ENCODE measurements at places on chromosomes 4 and X. TPM values are rescaled to one million over a fixed set of nuclear protein-coding genes. Genes with fewer than 3 reads are reported as not detected.

Gene HS3ST1
- total RNA-seq, result not detected

Gene HMX1
- total RNA-seq, result not detected

Gene ZNF595
- 11.8 TPM for total RNA-seq

Gene METAP1
- 59.7 TPM for total RNA-seq

Gene DGAT2L6
- total RNA-seq, result not detected

Gene CCKAR
- total RNA-seq, result not detected

Gene ZDHHC9
- total RNA-seq, result 4.2 TPM

Gene IL3RA
- 6.4 TPM for total RNA-seq

DNA sequence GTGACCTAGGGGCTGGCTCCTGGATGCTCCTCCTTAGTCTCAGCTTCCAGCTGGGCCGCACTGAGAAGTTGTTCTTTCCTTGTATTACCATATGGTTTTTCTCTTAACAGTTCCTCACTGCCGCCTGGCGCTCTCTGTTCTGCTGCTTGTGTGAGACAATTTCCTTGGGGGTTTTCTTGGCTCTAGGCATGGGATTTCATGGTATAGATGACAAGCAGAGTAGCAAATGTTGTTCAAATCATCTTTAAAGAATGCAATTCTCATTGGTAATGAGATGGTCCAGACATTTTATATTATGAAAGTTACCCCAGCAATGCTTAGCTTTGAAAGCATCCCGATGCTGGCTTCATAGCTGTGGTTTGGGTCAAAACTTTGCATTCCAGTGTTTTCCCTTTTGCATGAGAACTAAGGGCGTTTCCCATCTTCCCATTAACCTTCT lies 37.6 kb downstream of the SEPTIN11 start:
- DNase-seq, result no peak

DNA sequence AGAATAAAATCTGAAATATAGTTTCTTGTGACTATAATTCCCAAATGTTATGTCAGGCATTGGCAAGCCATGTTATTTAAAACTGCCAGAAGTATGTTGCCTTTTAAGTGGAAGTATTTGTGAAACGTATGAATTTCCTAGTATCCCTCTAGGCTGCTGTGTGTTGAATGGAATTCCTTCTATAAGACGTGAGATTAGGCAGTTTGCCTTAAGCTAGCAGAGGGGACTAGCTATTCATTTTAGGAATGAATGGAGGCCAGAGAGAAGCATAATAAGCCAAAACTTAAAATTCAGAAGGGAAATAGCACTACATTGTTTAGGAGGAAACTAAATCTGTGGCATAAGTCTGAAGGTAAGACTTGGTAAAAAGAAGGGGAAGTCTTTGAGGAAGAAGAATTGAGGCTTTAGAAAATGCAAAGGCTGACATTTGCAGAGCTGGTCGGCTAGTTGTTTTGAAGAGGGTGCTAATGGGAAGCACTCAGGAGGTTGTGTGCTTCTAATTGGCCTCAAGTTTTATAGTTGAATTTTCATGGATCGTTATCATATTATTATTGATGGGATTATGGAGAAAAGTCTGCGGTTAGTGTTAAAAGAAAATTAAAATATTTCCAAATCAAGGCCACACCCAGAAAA lies 57.1 kb downstream of the TMEM131L start:
- DNase-seq, result no peak

- DNase-seq, result no peak
Measured at GRCh38 chr4:87863486-87863885, 30.7 kb downstream of the MEPE start.

DNA sequence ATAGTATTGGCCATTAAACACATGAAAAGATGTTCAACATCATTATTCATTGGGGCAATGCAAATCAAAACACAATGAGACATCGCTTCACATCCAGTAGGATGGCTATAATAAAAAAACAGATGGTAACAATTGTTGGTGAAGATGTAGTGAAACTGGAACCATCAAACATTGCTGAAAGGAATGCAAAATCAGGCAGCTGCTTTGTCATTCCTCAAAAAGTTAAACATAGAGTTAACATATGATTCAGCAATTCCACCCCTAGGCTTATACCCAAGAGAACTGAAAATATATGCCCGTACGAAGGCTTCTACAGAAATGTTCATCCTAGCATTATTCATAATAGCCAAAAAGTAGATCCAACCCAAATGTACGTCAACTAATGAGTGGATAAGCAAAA lies 144.0 kb upstream of the NAP1L5 start:
- DNase-seq, result no peak

GRCh38 chr4:56656346-56656643 lies 24.8 kb downstream of the HOPX start:
- DNase-seq, result peak; percentile 48

- DNase-seq, result no peak
Measured at GRCh38 chr4:120446051-120446567, 379.5 kb upstream of the MAD2L1 start.

DNA sequence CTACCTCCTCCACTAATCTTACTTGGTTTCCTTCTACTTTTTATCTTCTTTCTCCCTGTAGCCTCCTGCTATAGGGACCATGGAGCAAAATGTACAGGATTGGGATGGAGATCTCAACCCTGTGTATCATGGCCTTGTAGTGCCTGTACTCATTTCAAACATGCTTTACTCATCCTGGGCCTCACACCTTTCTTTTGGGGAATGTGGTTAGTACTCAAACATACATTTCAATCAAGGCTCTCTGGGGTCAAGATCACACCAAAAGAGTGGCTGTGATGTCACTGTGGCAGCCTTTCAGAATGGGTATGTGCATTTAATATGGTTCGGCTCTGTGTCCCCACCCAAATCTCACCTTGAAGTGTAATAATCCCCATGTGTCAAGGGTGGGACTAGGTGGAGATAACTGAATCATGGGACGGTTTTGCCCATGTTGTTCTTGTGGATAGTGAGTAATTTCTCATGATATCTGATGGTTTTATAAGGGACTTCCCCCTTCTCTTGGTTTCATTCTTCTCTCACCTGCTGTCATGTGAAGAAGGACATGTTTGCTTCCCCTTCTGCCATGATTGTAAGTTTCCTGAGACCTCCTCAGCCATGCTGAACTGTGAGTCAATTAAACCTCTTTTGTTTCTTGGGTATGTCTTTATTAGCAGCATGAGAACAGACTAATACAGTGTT lies 205.1 kb downstream of the RASL11B start:
- no peak for DNase-seq

DNA sequence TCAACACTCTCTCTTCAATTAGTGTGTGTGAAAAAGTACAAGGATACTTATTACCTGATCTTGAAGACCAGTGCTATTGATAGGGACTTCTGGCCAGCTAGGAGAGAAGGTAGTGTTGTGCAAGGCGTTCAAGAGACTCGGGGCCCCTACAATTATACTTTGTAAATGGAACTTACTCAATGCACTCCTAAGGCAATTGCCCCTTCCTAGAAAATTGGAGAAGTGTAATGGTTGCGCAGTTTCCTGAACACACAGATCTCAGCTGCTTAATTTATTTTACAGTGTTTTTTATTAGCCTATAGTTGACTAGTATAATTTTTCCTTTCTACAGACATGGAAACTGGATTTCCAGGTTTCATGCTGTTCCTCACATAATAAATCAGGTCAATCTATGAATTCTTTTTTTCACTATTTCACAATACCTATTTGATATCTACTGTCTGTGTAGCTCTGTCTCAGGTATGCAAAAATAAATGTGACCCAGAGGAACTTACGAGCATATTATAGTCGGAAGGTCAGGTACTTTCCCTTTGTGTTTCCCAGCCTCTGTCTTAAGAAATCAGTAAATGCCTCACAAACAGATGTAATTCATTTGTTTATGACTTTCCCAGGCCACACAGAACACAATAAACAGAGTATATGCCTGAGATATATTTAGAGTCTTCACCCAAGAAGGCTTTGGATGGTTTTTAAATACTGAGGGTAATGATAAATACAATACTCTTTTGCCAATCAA lies 89.1 kb upstream of the TET2 start:
- DNase-seq, result no peak

- no peak for DNase-seq
Measured at GRCh38 chrX:50054147-50054546, 131.8 kb downstream of the CLCN5 start.

DNA sequence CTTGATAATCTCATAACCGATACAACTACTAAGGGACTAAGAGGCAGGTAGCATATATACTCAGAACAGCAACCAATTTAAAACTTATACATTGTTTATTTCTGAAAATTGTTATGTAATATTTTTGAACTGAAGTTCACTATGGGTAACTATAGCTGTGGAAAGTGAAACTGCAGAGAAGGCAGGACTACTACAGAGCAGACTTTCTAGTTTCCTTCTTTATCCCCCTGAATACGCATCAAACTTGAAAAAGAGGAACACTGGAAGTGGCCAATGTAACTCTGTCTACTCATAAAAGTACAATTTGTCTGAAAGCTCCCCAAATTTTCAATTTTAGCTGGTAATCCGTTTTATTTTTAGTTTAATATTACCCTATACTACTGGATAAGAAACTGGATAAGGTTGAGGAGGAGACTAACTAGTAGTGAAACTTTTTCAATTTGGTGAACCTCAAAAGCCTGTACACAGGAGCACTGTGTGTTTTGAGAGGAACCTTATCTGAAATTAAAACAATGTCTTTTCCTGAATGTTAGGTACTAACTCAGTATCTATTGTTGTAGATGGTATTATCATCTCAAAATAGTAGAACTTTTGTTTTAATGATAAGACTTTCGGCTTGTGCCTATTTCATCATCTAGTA lies 225.8 kb downstream of the GABRG1 start:
- DNase-seq, result no peak

GRCh38 chr4:159429693-159430035 lies 326.8 kb downstream of the RAPGEF2 start:
- DNase-seq, result no peak

DNA sequence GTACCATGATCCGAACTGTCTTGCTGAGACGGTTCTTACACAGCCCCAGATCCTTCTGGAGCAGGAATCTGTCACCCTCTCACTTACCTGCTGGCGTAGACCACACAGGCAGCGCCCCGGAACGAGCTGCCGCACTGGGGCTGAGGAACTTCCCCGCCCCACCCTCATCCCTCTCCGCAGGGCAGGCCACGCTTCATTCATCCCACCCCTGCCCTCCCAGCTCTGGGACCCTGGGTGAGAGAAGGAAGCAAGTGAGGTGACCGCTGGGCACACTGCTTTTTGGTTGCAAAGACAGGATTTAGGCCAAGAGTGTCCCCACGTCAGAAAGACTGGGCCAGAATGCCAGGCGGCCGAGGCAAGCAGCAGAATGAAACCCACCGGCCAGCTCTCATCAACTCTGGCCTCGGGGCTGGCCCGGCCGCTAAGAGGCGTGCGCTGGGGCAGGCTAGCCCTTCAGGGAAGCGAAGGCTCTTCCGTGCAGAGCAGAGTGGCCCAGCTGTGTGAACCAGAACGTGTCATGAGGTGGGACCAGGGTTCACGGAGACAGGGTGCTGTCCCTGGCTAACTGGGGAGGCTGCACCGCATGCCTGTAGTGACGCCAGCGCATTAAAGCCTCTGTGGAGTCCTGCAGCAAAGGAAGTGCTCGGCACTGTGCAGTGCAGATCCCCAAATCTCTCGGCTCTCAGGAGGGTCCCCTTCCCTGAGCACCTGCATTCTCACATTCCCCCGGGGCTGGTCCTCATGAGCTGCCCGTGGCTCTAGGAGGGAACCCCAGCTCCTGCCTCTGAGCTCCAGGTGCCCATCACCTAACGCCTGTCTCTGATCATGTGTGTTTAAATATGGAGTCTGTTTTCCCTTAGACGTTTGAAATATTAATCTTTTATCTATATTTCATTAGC lies 6.4 kb downstream of the LRPAP1 start:
- no peak for DNase-seq

- DNase-seq, result no peak
Measured at GRCh38 chr4:168607215-168607614, 110.4 kb downstream of the PALLD start.

DNA sequence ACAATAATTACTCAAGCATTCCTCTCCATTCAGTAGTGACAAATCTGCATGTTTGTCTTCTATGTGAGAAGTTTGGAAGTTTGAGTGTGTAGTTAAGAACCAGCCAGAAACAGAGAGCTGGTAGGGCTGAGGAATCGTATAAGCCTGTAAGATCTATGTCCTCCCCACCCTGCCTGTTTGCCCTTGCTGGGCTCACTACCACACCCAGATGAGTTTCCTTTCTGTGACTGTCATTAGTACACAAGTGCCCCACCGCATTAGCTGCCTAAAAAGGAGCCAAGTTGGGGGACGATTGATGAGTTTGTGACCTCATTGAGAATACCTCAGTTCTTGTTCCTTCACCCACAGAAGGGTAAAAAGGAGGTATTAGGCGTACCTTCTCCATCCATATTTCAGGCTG lies 28.3 kb downstream of the DOCK11 start:
- DNase-seq, result peak; percentile 54

- DNase-seq, result no peak
Measured at GRCh38 chr4:146379744-146380143, 142.0 kb downstream of the SLC10A7 start.

GRCh38 chr4:83704786-83705185 lies 168.9 kb downstream of the GPAT3 start:
- no peak for DNase-seq

DNA sequence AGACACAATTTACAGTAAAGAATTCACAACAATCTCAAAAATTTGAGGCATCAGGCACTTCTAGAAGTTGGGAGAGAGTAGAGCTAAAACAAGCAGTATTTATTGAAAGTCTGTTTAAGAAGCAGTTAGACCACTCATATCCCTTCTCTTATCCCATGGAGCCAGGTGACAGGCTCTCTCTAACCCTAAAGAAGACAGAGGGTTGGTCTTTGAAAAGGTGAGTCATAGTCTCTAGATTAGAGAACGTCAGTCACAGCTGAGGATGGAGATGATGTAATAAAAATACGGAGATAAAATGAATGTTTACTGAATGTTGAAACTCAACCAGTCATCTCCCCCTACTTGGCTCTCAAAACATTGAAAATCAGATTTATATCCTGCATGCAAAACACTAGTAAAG lies 223.8 kb downstream of the CHIC2 start:
- no peak for DNase-seq

GRCh38 chrX:131558562-131558961 lies 14.7 kb downstream of the OR13H1 start:
- no peak for DNase-seq

- no peak for DNase-seq
Measured at GRCh38 chrX:49120091-49120490, 3.4 kb downstream of the GPKOW start.

DNA sequence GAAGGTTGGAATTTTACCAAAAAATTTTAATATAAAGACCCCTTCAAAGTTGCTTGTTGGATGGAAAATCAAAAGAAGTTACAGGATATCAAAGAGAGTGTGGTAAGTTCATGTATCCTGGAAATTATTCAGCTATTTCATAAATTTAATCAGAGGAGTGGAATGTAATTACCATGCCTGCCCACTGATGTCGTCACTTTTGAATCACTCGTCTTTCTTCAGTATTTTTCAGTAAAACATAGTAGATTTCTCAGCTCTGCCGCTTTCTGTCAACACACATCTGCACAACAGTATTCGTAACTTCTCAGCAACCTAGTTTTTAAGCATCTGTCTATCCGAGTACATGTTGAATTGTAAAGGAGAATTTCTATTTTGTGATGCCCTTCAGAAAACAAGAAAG lies 2163.0 kb upstream of the AGA start:
- no peak for DNase-seq

GRCh38 chrX:133213117-133213516 lies 5.0 kb downstream of the TFDP3 start:
- no peak for DNase-seq

- DNase-seq, result no peak
Measured at GRCh38 chrX:103101299-103102042, 8.5 kb upstream of the NXF3 start.
